Stimulated activated CD8-positive, alpha-beta memory T cell treated with anti-CD3 and anti-CD28 coated beads, Interleukin-4, amount 100 ng/mL, for 4 hours (primary cell): ENCODE measurements at places on chromosomes 11 and 22.

DNA sequence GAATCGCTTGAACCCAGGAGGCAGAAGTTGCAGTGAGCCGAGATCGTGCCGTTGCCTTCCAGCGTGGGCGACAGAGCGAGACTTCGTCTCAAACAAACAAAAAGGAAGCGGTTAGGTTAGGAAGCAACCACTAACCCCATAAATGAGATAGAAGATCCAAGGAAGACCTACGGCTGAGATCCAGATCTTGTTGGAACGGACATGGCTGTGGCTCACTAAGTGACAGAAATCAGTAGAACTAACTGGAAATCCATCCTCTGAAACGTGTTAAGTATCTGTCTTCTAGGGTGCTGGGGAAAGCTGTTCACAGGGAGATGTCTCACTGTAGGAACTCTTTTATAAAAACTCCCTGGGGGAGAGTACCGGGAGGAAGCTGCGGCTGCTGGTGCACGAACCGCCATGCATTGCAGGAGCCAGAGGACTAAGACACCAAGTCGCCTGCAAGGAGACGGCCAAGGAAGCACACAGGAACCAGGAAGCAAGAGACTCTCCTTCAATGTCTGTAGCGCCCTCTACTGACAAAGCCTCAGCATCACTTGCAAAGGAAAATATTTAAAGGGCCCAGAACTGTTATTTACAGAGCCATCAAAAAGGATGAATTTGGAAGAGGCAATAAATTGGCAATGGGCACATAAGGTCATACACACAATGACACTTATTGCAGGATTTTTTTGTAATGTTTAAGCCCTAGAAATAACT, 16.9 kb upstream of the SPTY2D1 start:
- DNase-seq, result no peak

DNA sequence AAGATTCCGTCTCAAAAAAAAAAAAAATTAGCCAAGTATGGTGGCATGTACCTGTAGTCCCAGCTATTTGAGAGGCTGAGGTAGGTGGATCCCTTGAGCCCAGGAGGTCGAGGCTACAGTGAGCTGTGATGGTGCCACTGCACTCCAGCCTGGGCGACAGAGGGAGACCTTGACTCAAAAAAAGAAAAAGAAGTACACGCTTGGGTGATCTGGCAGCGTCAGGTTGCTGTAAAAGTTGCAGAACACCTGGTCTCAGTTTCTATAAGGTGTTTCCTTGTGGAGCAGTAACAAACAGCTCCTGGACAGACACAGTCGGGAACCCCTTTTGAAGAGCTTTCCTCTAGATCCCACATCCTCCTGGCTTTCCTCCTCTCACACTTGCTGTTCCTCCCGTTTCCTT, 45.8 kb downstream of the SCGB1A1 start:
- DNase-seq, result no peak

GRCh38 chr22:48896766-48897644, 930.7 kb downstream of the BRD1 start:
- no peak for DNase-seq

DNA sequence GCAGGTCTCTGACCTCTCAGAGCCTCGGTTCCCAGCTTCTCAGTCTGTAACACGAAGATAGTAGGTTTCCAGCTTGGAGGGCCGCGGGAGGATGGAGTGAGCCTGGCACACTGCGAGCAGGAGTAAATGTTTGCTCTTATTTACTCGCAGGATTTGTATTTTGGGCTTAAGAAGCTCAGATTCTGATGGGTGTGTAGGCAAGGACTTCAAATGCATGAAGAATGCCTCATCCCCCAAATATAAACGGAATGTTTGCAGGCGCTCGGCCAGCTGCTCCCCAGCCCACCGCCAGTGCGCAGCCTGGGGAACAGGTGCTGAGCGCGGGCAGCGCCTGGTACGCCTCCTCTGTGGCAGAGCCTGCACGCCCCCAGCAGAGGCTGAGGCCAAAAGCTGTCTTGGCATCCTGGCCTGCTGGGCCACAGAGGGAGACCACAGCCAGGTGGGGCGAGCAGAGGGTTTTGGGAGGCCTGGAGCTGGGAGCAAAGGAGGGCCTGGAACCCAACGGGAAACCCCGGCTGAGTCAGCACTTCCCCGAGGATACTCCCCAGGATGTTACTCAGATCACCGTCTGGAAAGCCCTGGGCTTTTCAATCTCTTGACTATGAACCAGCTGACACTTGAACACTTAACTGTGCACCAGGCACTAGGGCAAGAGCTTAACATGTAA, 9.4 kb downstream of the EHD1 start:
- no peak for DNase-seq

- no peak for DNase-seq
Measured at GRCh38 chr11:118596224-118597146, 10.9 kb upstream of the PHLDB1 start.

DNA sequence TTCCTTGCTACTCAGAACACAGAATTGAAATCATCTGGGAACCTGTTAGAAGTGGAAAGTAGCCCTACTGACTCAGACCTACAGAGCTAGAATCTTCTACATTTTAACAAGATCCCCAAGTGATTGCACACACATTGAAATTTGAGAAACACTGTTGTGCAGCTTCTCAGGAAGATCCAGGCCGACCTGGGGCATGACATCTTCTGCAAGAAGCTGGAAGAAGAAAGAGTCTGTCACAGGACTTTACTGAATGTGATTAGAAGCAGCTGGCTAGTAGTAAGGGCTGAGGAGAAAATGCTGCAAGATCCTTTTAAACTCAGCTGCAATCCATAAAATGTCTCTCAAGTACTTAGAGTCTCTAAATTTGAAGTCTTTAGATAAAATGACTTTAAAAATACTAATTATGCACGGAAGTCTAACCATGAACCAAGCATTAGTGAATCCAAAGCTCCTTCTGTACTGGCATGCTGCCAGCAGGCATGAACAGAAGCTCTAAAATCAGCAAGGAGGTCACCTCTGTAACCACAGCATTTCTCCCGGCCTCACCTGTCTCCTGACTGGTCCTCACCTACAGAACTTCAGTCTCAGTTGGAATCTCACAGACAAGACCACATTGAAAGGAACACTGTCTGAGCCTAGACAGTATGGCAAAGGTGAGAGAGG, 85.0 kb downstream of the SERGEF start:
- DNase-seq, result no peak

GRCh38 chr11:133723056-133723455, 122.3 kb downstream of the SPATA19 start:
- no peak for DNase-seq

GRCh38 chr11:116148056-116148455, 624.7 kb downstream of the BUD13 start:
- DNase-seq, result no peak

DNA sequence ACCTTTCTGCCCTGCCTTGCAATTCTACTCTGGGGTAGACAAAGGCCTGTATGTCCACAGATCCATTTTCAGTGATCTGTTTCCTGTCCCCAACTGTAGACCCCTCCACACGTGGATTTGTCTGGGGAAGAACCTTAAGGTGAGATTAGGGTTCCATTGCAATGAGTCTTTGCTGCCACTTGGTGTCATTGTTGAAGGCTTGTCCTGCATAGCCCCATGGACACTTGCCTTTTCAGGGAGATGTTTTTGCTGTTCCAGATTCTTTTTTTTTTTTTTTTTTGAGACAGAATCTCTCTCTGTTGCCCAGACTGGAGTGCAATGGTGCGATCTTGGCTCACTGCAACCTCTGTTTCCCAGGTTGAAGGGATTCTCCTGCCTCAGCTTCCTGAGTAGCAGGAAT, 21.8 kb downstream of the SERPING1 start:
- DNase-seq, result no peak

DNA sequence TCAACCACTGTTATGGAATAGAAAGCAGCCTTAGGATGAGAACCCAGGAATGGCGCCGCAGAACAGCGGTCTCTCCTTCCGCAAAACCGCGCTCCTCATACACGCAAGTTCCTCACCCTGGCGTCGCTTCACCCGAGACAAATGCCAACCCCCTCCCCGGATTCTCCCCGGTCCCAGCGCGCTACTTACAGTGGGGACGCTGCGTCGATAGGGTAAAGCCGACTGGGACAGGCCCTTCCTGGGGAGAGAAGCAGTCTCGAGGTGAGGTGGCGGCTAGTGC, 287 bp downstream of the RPS13 start:
- DNase-seq, result no peak

DNA sequence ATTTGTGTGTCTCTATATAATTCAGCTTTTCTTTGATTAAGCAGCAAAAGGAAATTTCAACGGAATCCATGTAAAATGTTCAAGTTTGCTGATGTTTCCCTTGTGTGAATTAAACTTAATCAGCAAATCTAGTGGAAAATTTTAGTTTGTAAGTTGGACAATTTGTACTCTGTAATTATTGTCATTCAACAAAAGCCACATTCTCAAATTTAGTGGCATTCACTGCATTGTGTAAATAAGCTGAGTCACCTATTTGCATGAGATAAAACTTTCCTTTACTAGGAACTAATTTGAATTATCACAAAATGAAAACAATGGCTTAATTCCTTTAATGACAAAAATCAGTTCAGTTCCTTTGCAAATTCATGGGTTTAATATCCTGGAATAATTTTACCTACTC, 784.2 kb upstream of the CCDC179 start:
- DNase-seq, result no peak

DNA sequence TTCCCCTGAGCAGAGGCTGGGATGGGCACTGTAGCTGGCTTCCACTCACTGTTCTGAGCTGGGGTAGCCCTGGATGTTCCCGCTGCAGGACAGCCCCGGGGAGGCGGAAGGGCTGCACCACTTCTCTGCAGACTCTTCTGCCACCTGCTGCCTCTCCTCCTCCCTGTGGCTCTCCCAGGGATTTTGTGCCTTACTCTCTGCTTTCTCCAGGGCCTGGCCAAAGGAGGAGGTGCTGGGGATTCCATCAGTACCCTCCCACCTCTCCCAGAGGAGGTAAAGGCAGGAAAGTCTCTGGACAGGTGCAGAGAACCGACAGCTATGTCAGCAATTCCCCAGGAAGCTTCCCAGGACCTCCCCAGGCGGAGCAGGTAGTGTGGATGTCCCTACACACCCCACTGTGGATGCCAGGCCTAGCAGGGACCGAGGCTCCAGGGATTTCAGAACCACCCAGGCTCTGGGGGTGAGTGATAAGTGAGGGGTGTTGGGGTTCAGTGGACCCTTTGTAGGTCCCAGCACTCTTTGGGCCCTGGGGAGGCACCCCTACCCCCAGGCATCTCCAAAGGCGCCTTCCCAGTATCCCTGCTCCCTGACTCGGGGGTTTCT, 11.3 kb downstream of the DUSP8 start:
- DNase-seq, result no peak

GRCh38 chr22:44837481-44837880, 85.1 kb downstream of the ARHGAP8 start:
- no peak for DNase-seq

DNA sequence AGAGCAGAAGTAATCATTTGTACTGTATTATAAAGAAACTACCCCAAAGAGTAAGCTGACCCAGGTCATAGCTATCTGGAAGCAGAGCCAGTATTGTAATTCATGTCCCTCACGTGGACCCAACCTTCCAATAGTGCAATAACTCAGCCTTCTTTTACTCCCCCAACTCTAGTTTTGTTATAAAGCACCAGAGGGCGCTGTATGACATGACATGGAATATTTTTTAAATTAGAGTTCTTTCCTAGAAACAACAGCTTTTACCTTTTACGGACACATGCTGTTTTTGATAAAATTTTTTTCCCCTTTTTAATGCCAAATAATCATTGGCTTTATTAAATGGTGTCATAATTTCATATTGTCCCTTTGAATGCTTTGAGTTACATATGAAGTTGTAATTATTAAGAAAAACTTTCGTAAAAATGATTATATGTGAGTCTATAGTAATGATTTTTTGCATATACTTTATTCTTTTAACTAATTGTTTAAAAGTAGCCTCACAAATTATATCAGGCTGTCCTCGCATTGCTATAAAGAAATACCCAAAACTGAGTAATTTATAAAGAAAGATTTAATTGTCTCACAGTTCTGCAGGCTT, 76.9 kb downstream of the DKK3 start:
- no peak for DNase-seq

DNA sequence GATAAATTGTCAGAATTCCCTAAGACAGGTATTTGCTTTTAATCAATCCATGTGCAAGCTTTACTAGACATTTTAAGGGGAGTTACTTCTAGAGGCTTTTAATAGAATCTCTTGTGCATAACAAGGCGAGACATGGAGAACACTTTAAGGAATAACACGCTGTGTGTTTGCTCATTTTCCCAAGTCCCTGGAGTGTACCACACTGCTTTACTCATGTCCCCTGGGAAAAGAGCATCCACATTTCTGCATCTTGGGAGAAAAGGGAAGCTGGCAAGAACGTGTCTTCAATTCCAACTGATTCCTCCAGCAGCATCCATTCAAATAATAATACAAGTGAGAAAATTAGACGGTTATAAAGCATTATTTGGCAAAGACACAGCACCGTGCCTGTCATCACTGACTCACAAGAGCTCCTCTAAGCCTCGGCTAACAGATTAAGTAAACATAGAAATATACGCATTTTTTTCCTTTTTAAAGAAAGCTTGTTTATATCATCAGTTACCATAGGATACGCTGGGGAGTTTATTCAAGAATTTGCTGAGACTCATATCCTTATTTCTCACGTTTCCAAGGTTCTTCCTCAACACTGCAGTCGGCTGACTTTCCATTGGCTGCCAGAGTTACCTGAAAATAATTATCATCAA, 121.5 kb downstream of the CD44 start:
- no peak for DNase-seq

GRCh38 chr11:45048313-45048841, 97.7 kb upstream of the TP53I11 start:
- no peak for DNase-seq

- DNase-seq, result no peak
Measured at GRCh38 chr22:40405178-40406062, 35.0 kb downstream of the SGSM3 start.

- DNase-seq, result no peak
Measured at GRCh38 chr11:29343465-29344333, 673.1 kb downstream of the KCNA4 start.

DNA sequence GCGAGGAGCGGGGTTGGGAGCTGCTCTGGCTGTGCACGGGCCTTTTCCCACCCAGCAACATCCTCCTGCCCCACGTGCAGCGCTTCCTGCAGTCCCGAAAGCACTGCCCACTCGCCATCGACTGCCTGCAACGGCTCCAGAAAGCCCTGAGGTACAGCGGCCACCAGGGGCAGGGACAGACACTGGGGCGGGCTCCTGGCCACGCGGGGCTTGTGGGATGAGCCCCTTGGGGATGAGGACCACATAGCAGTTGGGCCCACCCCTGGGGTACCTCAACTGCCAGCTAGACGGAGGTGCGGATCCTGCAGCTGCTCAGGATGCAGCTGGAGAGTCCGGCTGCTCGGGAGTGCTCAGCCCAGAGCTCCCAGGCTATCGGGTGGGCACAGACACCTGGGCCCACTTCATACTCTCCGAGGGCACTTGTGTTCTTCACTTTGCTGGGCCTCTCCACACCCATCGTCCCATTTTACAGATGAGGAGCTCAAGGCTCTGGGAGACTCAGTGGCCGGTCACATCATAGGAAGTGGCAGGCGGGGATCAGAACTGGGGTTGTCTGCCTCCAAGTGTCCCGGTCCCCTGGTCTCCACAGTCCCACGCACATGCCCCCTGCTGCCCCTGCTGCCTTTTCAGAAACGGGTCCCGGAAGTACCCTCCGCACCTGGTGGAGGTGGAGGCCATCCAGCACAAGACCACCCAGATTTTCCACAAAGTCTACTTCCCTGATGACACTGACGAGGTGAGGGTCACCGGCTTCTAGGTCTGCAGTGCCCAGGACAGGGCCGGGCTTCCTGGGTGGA, 77.6 kb downstream of the MYO7A start:
- no peak for DNase-seq
